ENCODE measurements at places on chromosomes 16 and 17.
A peak's percentile ranks its signal among the peaks of the same experiment; 100 is the strongest.

DNA sequence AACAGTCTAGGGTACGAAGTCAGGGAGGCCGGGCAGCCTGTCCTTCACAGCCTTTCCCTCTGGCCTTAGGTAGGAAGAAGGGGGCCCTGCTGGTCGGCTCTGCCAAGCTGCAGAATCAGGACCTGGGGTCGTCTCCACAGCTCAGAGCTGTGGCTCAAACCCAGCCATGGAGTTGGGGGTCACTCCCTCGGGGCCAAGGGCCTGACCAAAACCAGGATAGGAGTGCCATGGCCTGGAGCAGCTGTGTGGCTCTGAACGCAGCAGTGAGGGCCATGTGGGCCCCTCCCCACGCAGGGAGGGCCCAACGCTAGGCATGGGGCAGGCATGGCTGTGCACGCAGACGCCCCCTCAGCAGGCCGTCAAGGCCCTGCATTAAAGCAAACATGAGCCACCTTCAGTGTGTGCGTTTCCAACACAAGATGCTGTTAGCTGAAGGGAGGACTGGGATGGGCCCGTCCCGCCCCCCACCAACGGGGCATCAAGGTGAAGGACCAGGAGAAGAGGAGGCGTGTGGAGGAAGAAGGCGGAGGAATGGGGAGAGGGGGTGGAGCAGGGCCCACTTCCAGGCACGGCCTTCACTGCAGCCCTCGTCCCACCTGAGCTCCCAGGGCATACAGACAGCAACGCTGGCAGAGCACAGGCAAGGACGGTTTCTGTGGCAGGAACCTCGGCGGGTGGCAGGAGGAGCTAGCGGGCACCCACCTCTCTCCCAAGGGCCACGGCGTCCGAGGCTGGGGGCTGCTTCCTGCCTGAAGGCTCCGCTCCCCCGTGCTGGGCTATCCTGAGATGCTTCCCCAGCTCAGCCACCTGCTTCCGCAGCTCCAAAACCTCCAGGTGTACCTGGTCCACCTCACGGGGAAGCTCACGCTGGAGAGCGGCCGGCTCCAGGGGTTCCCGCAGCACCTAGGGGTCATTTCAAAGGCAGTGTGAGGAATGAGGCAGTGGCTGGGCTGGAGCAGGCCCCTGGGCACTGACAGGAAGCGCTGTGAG lies 55.3 kb downstream of the CCDC57 start:
- no peak for DNase-seq

GRCh38 chr17:45573924-45574770 lies 83.6 kb upstream of the PLEKHM1 start:
- peak; percentile 86 for DNase-seq

- DNase-seq, result no peak
Observed at GRCh38 chr17:64262198-64262999, 661 bp downstream of the TEX2 start.

DNA sequence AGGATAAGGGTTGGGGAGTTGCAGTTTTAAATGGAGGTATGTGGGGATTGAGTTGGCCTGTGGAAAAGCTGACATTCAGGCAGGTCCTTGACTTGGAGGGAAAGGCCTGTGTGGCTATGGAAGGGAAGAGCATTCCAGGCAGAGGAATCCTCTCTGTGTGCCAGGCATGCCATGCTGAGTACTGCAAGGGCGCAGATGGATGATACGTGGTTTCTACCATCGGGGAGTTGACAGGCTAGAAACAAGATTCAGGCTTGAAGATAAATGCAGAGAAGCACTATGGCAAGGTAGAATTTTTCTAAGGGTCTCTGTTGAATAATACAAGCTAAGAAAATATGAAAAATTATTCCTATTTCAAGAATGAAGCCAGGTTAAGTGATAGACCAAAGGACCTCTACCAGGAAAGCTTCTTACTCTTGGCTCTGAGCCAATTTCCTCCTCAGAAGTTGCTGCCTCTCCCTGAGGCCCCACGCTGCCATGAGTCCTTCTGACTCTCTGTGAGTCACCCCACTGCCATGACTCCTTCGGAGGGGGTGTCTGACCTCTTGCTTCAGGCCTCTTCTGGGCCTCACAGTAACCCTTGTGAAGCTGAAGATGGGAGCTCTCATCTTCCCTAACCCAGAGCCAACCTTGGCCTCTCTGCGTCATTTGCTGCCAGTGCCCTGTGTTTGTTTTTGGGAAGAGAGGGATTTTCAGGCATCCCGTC lies 75.8 kb downstream of the WNT3 start:
- DNase-seq, result peak; percentile 82

- DNase-seq, result peak; percentile 31
Observed at GRCh38 chr16:60203525-60204124, 1469.5 kb upstream of the GOT2 start.

DNA sequence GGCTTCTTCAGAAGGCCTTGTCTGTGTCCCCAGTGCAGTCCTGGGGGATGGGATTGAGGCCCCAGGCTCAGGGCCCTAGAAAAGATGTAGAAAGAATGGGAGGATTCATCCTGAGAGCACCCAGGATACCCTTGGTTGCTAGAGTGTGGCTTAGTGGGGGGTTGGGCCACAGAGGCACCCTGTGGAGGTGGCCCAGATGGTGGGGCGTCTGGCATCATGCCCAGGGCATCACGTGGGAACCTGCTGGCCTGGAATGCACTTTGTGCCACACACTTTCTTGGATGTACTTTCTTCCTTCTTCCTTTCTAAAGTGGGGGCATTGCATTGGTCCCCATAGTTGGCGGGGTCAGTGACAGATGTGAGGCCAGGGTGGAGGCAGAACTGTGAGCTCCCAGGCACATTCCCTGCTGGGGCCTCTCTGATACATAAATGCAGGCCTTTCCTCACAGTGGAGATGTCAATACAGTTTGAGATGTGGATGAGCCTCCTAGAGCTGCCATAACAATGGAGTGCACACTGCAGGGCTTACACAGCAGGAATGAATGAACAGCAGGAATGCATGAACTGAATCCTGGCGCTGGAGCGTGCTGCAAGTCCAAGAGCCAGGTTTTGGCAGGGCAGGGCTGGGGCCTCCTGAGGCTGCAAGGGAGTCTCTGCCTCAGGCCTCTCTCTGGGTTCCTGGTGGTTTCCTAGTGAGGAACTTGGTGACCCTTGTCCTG lies 43.3 kb downstream of the MGAT5B start:
- no peak for DNase-seq

GRCh38 chr17:40089077-40089895 lies 11.1 kb downstream of the NR1D1 start:
- DNase-seq, result no peak

GRCh38 chr16:48576927-48577326 lies 33.1 kb downstream of the N4BP1 start:
- DNase-seq, result no peak

GRCh38 chr17:76548378-76549214 lies 8.8 kb downstream of the PRCD start:
- no peak for DNase-seq
